Stimulated activated CD8-positive, alpha-beta memory T cell treated with anti-CD3 and anti-CD28 coated beads, Interleukin-7, amount 100 ng/mL, for 24 hours (primary cell): ENCODE measurements at places on chromosomes 13 and 19.

DNA sequence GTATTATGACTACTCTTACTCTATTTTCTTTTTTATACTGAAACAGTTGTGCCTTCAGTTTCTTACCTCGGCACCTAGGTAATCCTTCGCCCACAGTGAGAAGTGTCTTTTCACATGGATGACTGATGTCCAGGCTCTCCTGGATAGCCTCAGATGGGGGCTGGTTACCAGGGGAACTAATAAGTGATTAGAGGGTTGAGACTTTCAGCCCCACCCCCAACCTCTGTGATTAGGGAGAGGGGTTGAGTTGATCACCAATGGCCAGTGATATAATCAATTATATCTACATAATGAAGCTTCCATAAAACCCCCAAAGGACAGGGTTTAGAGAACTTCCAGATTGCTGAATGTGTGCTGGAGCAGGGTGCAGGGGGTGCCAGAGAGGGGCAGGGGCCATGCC is 43.0 kb upstream of the GPR183 start:
- no peak for DNase-seq

- DNase-seq: no peak
Measured at GRCh38 chr19:45729800-45730290, 851 bp downstream of the FBXO46 start.

DNA sequence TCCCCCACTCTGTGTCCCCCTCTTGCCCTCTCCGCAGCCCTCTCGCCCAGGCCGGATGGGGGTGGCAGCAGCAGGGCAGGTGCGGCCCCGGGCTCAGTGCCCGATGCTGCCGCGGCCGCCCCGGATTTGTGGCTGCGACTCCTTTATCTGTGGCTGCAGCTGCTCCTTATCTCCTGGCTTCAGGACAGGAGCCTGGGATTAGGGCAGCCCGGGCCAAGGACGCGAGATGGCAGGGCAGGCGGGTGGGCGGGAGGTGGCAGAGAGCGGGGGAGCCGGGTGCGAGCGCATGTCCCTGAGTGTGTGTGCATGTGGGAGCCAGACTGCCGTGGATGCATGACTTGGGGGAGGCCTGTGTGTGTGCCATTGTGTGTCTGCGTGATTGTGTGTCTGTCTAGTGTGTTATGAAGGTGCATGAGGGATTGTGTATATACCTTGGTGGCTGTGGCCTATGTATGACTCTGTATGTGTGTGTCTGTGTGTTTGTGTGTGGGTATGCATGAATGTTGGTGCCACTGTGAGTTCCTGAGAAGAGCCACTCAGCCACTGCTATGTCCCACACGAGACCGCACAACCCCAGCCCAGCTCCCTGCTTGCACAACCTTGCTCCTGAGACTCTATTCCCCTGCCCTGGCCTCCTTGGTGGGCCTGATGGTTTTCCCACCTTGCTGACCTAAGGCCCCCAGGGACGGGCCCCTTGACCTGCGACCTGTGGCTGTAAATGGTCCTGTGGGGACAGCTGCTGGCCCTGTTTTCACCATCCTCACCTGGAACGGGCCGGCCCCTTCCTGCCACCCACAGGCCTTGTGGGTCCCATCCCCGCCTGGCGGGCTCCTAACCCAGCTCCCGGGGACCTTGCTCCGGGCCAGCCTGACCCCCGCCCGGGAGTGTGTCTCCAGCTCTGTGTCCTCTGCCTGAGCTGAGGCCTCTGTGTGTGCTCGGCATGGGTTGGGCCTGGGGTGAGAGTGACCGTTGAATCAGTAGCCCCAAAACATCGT is 5.3 kb upstream of the NRTN start:
- no peak for DNase-seq

- no peak for DNase-seq
Measured at GRCh38 chr13:55062662-55063061, 2034.0 kb downstream of the OLFM4 start.

- no peak for DNase-seq
Measured at GRCh38 chr13:36850790-36851438, 31.9 kb downstream of the RFXAP start.

GRCh38 chr19:8305798-8306197 is 2.4 kb downstream of the CD320 start:
- DNase-seq: no peak

DNA sequence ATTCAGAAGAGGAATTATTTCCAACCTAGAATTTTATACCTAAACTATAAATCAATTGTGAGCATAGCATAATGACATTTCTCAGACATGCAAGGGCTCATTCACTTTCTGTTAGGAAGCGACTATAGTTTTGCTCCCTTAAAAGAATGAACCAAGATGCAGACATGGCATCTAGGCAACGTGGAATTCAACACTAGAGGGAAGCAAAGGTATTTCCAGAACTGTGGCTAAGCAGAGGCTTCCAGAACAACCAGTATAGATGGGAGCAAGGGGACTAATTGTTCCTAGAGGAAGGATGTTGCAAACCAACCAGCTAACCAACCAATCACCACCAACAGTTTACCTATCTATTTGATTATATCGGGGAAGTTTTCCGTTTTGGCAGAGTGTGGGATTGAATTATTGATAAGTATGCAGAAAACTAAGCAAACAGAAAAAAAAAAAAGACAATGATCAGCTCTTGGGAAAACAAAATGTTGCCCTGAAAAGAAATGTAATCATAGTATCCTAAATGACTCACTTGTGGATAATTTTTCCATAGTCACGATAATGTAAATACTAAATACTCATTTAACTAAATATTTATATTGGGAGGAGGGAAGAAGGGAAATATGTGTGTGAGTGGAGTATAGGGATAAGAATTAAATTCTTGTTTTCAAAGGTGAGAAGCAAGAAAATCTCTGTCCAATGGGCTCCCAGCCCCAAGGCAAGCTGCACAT is 21.1 kb downstream of the ARL11 start:
- no peak for DNase-seq

- no peak for DNase-seq
Measured at GRCh38 chr19:43534816-43535761, 2.1 kb downstream of the ZNF575 start.

- DNase-seq: no peak
Measured at GRCh38 chr19:16076958-16077611, 790 bp downstream of the TPM4 start.
